Breast epithelium (tissue), 4 donors: ENCODE measurements at places on chromosomes 2 and 18. TPM values are rescaled to one million over a fixed set of nuclear protein-coding genes. Genes with fewer than 3 reads are reported as not detected.

The DNAJC5G gene
- total RNA-seq, result not detected

The CAPN14 gene
- 0.33 TPM for total RNA-seq

The SERPINB10 gene
- not detected for total RNA-seq

The FBXO36 gene
- total RNA-seq, result 2.7 TPM

The ORMDL1 gene
- total RNA-seq, result 97.0 TPM

DNA sequence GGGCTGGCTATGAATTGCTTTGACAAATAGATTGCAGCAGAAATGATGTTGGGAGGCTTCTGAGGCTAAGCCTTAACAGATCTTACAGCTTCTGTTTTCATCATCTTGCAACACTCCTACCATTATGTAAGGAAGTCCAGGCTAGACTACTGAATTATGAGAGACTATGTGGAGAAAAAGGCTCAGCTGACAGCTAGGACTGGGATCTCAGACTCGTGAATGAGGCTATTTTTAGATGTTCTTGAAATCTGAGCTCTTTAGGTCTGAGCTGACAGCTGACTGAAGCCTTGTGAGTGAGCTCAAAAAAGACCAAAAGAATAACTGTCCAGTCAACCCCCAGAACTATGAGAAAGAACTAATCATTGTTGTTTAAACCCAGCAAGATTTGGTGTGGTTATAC lies 70.3 kb downstream of the VWC2L start:
- no peak for DNase-seq

DNA sequence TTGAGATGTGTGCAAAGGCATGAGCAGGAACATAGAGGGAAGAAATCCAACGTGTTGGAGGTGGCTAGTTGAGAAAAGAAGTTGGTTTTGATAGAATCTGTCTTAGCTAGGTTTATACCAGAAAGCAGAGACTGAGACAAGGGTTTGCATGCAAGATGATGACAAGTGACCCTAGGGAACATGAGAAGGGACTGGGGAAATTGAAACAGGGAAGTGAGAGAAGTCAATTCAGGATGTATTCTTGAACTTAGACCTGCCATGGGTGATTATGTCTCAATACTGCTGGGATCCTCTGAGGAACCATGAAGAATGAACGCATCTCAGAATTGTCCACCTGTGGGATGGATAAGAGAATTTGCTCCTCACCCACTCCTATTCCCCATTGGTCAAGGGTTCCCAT lies 20.5 kb downstream of the IL36A start:
- no peak for DNase-seq

DNA sequence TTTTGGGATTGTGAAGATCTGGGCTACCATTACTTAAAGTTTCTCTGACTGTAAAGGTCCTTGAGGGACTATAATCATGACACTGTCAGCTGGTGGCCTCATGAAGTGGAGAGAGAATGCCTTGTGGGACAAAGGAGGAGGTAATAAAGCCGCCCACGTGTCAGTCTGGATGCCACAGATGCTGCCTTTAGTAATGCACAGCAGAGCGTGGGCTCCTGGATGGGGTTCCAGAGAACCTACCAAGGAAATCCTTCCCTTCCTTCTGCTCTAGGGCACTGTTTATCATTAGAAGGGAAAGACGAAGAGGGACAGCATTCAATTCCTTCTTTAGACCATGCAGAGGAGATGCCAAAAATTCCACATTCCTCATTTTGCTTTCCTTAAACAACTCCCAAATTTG lies 63.5 kb downstream of the COL5A2 start:
- DNase-seq, result no peak

DNA sequence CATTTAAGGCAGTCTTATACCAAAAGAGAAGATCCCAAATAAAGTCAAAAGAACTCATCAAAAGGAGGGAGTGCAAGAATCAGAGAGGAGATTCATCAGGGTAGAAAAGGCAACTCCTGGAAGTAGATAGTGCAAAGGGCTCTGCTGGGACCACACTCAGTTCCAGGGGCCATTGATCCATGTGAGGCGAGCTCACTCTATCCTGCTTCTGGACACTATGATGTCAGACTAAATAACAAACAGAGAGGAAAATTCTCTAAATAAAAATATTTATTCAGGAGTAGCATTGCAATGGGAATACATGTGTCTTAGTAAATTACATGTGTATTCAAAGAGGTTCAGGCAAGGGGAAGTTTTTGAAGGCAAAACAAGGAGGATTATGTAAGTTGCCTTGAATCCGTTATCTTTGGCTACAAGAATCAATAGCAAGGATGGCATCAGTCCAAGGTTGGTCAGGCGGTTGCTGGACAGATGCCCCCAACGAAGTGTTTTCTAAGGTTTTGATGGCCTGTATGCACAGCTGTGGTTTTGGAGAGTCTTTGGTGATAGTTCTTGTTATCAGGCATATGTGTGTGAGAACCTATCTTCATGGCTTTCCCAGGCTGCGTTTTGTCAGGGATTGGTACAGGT lies 13.2 kb upstream of the SERPINB12 start:
- DNase-seq, result no peak

GRCh38 chr2:106095478-106096298 lies 98.4 kb downstream of the UXS1 start:
- no peak for DNase-seq

GRCh38 chr18:32362484-32362883 lies 108.2 kb downstream of the GAREM1 start:
- DNase-seq, result no peak

- DNase-seq, result no peak
Measured at GRCh38 chr2:196957881-196958525, 31.5 kb upstream of the PGAP1 start.

DNA sequence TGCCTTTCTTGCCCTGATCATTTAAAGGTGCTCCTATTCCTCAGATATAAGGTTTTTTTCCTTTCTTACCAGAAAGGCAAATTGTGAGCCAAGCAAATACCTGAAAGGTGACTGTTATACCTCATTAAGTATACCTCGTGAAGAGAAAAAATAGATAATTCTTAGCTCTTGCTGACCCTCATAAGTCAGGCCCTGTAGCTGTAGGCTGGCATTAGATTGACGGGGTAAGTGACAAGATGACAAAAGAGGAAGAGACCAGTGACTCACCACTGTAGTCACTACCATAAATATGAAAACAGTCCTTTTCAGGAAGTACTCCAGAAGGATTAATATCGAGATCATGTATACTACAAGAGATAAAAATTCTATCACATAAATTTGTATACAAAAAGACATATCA lies 104.6 kb downstream of the PTPN4 start:
- no peak for DNase-seq

DNA sequence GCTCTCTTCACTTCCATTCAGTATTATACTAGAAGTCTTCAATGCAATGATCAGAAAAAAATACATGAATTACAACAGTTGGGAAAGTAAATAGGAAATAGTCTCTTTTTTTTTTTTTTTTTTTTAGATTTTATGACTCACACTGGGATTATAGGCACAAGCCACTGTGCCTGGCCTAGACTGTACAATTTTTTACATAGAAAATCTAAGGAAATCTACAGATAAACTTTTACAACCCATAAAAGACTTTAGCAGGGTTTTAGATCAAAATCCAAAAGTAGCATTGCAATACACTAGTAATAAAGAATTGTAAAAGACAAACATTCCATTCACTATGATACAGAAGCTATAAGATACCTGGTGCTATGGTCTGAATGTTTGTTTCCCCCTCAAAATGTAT lies 39.0 kb downstream of the CFAP221 start:
- DNase-seq, result no peak

- DNase-seq, result no peak
Measured at GRCh38 chr18:57333940-57334339, 18.4 kb upstream of the ST8SIA3 start.

GRCh38 chr18:73150199-73150598 lies 282.4 kb upstream of the NETO1 start:
- no peak for DNase-seq

DNA sequence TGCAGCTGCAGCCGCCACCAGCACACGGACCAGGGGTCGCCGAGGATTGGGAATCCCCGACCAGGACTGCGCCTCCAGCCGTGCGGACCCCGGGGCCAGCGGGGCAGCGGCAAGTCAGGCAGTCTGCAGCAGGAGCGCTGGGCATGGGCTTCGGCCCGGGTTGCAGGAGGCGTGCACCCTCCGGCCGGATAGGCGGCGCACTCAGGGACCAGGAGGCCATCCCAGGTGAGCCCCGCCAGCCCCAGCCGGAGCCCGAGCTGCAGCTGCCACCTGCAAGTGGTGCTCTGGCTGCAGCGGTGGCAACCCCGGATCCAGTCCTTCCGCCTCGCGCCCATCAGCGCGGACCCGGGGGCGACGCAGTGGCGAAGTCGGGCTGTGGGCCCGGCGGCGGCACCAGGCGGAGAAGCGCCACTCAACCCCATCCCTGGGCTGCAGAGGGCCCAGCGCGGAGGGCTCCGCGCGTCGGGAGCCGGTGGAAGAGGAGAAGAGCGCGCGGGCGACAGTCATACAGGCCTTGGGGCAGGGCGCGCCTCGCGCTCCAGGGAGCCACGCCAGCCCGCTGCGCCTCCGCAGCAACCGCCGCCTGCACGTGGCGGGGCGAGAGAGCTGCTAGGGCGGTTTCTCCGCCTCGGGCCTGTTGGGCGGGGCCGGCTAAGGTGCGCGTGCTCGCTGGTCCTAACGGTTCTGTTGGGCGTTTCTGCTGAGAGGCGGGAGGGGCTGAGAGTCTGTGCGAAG lies 73.8 kb downstream of the RPIA start:
- DNase-seq, result no peak

- no peak for DNase-seq
Measured at GRCh38 chr2:208545403-208546042, 138.9 kb downstream of the PTH2R start.

DNA sequence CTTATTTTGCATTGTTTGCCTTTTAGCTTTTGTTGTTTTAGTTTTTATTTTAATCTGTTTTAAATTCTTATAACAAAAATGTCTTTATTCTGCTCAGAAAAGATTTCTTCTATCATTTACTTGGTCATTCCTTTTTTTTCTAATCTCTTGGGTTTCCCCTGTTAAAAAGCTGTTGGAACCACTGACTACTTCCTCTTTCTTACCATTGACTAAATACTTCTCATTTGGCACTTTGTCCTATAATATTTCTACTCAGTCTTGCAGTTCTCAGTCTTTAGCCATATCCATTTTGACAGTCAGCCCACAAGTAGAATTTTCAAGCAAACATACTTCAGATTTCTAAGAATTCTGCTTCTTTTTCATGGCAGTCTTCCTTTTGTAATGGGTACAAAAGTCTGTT lies 567.2 kb downstream of the SATB2 start:
- no peak for DNase-seq
